ENCODE measurements at places on chromosomes 4 and X.

GRCh38 chrX:81206476-81206875, 4.6 kb downstream of the SH3BGRL start:
- DNase-seq, result no peak

GRCh38 chr4:140116442-140117104, 37.4 kb downstream of the MAML3 start:
- DNase-seq, result no peak

DNA sequence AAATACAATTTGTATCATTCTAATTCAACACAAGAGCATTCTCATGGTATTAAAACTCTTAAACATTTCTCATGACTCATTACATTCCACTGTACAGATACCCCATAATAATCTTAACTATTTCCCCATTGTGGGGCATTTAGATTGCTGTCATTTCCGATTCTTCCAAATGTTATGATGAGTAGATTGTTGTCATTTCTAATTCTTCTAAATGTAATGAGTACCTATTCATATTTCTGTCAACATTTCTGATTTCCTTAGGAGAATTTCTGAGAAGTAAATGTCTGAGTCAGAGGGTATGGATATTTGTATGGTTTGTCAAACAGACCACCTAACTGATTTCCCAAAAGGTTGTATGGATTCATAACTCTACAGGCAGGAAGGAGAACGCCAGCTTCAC, 8.3 kb downstream of the S100G start:
- no peak for DNase-seq

- no peak for DNase-seq
Measured at GRCh38 chrX:119817130-119817690, 25.8 kb upstream of the RPL39 start.

- DNase-seq, result no peak
Measured at GRCh38 chrX:107878106-107878505, 52.4 kb downstream of the MID2 start.

DNA sequence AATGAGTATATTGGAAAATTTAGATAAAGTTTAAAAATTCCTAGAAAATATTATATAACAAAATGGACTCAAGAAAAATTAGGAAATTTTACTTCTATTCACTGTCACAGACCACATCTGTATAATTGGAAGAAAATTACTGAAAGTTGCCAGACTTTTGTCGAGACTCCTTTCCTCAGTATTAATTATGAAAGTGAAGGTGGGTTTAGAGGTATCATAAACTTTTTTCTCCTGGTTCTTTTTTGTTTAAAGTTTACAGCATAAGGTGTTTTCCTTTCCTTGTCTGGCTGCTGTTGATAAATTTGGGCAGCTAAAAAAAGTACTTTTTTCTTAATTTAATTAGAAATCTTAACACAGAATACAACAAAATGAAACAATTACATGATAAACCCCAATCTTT, 6.7 kb upstream of the TEX13D start:
- DNase-seq, result no peak

DNA sequence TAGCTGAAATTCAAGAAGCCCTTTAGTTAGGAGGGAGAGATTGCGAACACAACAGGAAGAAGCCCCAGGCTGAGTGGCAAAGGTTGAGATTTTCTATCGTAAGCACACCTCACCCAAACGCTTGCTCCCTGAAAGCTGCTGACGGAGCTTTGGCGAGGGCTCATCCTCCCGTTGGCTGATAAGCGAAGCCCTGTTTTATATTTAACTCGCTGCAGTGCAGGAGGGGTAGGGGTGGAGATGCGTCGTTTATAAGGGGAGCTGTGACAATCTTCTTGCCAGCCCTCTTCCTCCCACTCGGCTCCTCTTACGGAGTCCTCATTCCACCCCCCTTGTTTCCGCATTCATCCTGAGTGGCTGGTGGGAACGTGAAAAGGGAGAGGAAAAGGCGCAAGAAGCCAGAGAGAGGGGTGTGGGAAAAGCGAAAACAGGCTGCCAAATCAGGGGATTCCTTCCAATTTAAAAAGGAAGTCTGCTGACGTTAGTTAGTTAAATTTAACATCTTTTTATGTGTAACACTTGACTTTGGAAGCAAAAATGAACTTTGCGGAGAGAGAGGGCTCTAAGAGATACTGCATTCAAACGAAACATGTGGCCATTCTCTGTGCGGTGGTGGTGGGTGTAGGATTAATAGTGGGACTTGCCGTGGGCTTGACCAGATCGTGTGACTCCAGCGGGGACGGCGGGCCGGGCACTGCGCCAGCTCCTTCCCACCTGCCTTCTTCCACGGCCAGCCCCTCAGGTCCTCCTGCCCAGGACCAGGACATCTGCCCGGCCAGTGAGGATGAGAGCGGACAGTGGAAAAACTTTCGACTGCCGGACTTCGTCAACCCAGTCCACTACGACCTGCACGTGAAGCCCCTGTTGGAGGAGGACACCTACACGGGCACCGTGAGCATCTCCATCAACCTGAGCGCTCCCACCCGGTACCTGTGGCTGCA, at the start of gene ENPEP:
ENPEP (plus strand) TSS at position 275 of the 938 bp plus-strand sequence; CDS start at position 535, 260 bp downstream.
- DNase-seq, result peak; percentile 28

DNA sequence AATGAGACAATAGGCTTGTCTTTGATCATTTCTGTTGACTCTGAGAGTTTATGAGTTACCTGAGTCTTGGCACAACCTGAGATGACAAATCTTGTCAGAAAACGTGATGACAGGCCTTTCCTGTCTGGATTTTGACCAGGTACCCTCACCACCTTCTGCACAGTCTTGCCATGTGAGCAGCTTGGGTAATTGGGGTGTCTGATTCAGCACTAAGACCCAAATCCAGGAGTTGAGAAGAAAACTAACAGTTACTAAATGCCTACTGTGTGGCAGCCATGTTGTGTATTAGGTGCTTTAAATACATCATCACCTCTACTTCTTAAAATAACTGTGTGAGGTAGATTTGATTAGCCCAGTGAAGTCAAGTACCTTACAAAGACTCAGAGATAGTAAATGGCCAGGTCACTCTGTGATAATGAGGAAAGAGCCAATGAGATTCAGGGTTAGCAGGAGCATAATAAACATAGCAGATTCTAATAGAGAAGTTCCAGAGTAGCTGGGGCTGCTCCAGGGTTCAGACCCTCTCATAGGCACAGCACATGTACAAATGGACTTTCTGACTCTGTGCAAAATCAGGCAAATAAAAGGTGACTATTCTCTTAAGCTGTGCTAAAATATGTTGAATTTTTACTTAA, 2.8 kb downstream of the EREG start:
- DNase-seq, result no peak

- no peak for DNase-seq
Measured at GRCh38 chr4:62135565-62136156, 935.5 kb downstream of the ADGRL3 start.

- no peak for DNase-seq
Measured at GRCh38 chrX:77900688-77901087, 1.4 kb downstream of the COX7B start.

- no peak for DNase-seq
Measured at GRCh38 chr4:8079916-8080753, 78.5 kb downstream of the ABLIM2 start.

Data from WTC11 (cell line).